HepG2 (cell line): ENCODE measurements at places on chromosomes 1 and 21. TPM values are rescaled to one million over a fixed set of nuclear protein-coding genes. Genes with fewer than 3 reads are reported as not detected.

AVPR1B gene
- total RNA-seq, result not detected in 2 replicates

ITPKB gene
- total RNA-seq, result not detected in 2 replicates

C1orf94 gene
- total RNA-seq, result not detected in 2 replicates

PTGER3 gene
- not detected in 2 replicates for total RNA-seq

ARMH1 gene
- not detected in 2 replicates for total RNA-seq

RHCE gene
- not detected in 2 replicates for total RNA-seq

RHEX gene
- 1.6 and 2.7 TPM in 2 replicates for total RNA-seq

ZNF670 gene
- 10.9 and 15.2 TPM in 2 replicates for total RNA-seq

DNA sequence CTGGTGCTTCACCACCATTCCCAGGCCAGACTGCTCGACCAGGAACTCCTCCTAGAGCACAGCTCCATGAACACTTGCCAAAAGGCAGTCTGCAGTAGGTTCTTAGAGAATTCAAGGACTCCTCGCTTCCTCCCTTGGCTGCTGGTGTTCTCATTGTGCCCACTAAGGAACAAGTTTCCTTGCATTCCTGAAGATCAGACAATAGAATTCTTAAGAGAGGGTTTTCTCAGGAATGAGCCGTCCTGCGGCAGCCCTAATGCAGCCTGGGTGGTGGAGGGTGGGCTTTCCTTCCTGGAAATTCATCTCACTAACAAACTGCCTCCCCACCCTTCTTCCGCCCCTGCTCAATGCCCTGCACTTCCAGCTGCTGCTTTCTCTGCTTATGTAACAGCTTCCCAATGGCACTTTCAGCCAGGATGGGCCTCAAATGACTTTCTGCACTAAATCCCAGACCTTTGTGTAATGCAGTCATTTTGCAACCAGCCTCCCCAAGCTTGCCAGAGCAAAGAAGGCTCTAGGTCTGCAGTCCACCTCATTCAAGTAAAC lies 287.9 kb downstream of the PLPP3 start:
- DNase-seq, result no peak
- no peaks in the 10 kb centered on the region for H3K36me3 ChIP-seq
- H3K4me1 ChIP-seq, result peaks cover 27% of the 10 kb centered on the region
- no peak overlapping the region for H3K27ac ChIP-seq

- H3K4me1 ChIP-seq, result peaks cover 23% of the 10 kb centered on the region; the same call in 1 of the 2 replicates
- H3K36me3 ChIP-seq, result no peaks in the 10 kb centered on the region
- no peak overlapping the region for H3K4me3 ChIP-seq
- peaks cover 30% of the 10 kb centered on the region; the same call in 2 of the 3 replicates for H3K27me3 ChIP-seq
Observed at GRCh38 chr1:203126151-203126865, 1.2 kb upstream of the ADORA1 start.

DNA sequence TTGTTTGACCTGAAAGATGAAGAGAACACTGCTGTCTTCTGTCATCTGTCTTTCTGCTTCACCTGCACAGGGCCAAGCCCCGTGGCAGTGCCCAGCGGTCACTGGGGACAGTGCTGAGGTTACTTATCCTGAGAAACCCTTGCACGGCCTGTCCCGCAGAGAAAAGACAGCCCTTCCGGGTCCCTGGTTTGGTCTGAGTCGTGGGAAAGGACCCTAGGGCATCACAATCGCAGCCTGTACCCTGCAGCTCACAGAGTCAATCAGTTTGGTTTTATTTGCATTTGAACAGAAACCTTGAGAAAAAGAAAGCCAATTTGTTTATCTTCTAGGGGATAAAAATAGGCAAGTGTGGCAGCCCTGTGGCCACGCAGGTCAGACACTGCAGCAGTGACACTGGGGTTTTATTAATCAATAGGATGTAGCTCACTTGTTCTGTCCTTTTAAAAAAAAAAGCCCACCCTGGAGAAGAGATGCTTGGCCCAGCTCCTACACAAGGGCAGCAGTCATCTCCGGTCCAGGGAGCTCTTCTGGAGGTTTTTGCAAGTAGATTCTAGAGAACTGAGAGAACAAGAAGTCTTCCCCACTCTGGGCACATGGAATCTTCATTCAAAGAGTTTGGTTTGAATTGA lies 120.0 kb downstream of the PEX14 start:
- no peaks in the 10 kb centered on the region; the same call in 1 of the 2 replicates for H3K36me3 ChIP-seq

GRCh38 chr1:184624051-184624450 lies 130.6 kb downstream of the EDEM3 start:
- peaks cover 1% of the 10 kb centered on the region for H3K27me3 ChIP-seq
- H3K27ac ChIP-seq, result no peak overlapping the region
- no peak for DNase-seq
- H3K4me1 ChIP-seq, result no peaks in the 10 kb centered on the region
- no peaks in the 10 kb centered on the region for H3K36me3 ChIP-seq

DNA sequence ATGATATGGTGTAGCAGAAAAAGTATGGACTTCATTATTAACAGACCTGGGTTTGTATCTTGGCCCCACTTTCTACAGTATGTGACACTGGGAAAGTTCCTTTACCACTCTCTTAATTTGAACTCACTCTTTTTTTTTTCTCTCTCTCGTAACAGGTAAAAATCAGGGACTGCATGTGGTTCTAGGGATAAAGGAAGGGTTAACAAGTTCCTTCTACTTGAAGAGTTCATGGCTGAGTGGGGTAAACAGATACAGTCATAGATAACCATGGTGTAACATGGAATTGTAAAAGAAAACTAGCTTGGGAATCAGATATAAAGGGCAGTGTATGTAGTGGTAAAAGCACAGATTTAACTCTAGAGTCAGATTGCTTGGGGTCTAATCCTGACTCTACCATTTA lies 21.2 kb downstream of the ZYG11B start:
- H3K4me1 ChIP-seq, result peaks cover 27% of the 10 kb centered on the region
- H3K27ac ChIP-seq, result no peak overlapping the region
- H3K27me3 ChIP-seq, result no peaks in the 10 kb centered on the region
- no peaks in the 10 kb centered on the region for H3K36me3 ChIP-seq

DNA sequence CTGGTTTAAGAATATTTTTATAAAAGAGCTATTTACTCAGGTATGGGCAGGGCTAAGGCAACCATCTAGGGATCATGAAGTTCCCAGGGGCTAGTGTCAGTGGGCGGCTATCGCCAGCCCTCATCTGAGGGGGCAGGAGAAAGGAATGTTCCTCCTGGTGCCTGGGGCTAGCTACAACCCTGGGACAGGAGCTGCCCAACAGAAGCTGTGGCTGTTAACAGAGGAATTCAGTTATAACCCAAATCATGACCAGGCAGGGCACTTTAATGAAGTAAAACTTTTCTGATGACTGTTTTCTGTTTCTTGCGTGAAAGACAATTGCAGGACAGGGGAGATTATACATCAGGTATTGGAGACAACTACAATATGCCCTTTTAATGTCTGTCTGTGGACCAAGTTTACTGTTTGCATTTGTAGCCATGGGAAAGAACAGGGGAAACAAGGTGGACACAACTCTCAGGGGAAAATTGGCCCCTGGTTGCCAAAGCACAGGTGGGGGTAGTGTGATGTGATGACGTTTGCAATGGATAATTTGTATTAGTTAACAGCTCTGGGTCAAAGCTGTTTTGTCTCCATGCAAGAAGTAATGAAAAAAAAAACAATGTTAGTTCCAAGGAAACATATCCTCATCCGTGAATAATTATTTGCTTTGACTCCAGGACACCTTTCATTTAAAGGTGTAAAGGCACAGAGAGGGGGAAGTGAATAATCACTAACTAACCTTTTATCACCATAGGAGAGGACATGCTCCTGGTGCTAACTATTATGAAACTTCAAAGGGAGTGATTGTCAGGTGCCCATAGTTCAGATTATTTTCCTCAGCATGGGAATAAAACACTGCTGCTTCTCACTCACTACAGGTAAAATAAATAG lies 105.2 kb downstream of the TSEN15 start:
- H3K27ac ChIP-seq, result no peak overlapping the region
- no peaks in the 10 kb centered on the region for H3K36me3 ChIP-seq
- peaks cover under 1% of the 10 kb centered on the region for H3K27me3 ChIP-seq
- no peaks in the 10 kb centered on the region for H3K4me1 ChIP-seq

DNA sequence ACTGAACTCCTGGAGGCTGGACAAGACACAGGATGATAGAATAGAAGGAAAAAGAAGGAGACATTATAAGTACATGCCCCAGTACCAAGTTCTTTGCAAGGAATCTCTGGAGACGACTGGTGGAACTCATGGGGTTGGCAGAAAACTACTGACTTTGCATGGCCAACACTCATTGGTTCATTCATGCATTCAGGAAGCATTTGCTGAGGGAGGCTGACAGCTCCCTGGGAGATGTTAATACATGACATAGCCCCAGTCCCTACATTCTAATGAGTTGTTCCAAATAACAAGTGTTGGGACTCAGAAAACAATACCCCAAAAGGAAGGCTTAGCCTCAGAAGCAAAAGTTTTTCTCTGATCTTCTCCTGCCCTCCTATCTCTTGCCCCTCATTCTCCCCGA lies 172.8 kb upstream of the IRF2BP2 start:
- H3K4me1 ChIP-seq, result peaks cover 20% of the 10 kb centered on the region
- H3K27me3 ChIP-seq, result peaks cover 21% of the 10 kb centered on the region; the same call in 2 of the 3 replicates
- H3K27ac ChIP-seq, result no peak overlapping the region
- no peak overlapping the region for H3K4me3 ChIP-seq
- H3K36me3 ChIP-seq, result no peaks in the 10 kb centered on the region
- DNase-seq, result no peak

- no peaks in the 10 kb centered on the region for H3K27me3 ChIP-seq
- peaks cover 27% of the 10 kb centered on the region; the same call in 2 of the 3 replicates for H3K36me3 ChIP-seq
- no peak overlapping the region for H3K27ac ChIP-seq
- H3K4me3 ChIP-seq, result no peak overlapping the region
- DNase-seq, result no peak
- H3K4me1 ChIP-seq, result peaks cover 11% of the 10 kb centered on the region
Observed at GRCh38 chr21:43932005-43932404, 67.0 kb downstream of the AGPAT3 start.

GRCh38 chr1:119440721-119441307 lies 25.9 kb downstream of the HSD3B2 start:
- H3K27ac ChIP-seq, result no peak overlapping the region
- H3K27me3 ChIP-seq, result no peaks in the 10 kb centered on the region
- H3K4me1 ChIP-seq, result no peaks in the 10 kb centered on the region
- DNase-seq, result no peak
- H3K36me3 ChIP-seq, result no peaks in the 10 kb centered on the region

GRCh38 chr1:207807326-207807689 lies 55.5 kb downstream of the CD46 start:
- H3K27me3 ChIP-seq, result no peaks in the 10 kb centered on the region
- peaks cover 4% of the 10 kb centered on the region for H3K4me1 ChIP-seq
- H3K27ac ChIP-seq, result no peak overlapping the region
- peaks cover 33% of the 10 kb centered on the region for H3K36me3 ChIP-seq

DNA sequence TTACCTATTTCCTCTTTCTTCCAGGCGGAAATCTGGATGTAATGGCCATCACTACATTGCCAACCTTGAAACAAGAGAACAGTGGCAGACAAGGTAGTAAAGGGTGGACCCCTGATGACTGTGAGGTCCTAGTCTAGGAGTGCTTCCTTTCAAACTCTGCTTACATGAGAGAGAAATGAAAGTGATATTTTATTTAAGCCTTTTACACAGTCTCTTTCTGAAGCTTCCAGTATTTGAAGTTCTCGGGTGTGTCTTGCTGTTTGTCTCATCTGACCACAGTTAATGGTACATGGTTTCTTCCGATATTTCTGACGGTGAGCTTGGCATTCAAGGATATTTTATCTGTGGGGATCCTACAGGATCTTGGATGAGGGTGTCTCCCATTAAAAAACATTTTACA lies 215.2 kb downstream of the SLC45A1 start:
- H3K27ac ChIP-seq, result no peak overlapping the region
- DNase-seq, result no peak
- peaks cover 11% of the 10 kb centered on the region for H3K36me3 ChIP-seq
- no peak overlapping the region for H3K4me3 ChIP-seq

DNA sequence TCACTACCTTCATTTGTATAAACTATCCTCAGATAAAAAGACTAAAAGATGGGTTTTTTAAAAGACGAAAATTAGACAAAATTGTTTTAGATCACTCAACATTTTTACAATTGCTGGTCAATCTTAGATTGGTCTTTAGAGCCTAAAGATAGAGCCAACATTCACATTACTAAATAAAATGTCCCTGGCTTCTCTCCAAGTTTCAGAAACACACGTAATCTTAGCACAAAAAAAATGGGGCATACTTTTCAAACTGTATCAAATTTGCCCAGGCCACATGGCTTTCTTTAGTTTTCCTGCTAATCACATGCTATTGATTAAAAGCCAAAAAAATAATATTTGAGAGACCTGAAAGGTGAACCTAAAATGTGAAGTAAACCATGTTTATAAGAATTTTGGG lies 288.1 kb downstream of the DPYD start:
- no peaks in the 10 kb centered on the region for H3K36me3 ChIP-seq
- H3K4me1 ChIP-seq, result peaks cover 9% of the 10 kb centered on the region; the same call in 1 of the 2 replicates
- no peak overlapping the region for H3K4me3 ChIP-seq
- H3K27me3 ChIP-seq, result no peaks in the 10 kb centered on the region
- no peak for DNase-seq
- no peak overlapping the region for H3K27ac ChIP-seq

GRCh38 chr1:232743999-232744398 lies 61.2 kb upstream of the MAP10 start:
- H3K27me3 ChIP-seq, result no peaks in the 10 kb centered on the region
- no peak for DNase-seq
- H3K36me3 ChIP-seq, result no peaks in the 10 kb centered on the region
- H3K4me1 ChIP-seq, result no peaks in the 10 kb centered on the region

DNA sequence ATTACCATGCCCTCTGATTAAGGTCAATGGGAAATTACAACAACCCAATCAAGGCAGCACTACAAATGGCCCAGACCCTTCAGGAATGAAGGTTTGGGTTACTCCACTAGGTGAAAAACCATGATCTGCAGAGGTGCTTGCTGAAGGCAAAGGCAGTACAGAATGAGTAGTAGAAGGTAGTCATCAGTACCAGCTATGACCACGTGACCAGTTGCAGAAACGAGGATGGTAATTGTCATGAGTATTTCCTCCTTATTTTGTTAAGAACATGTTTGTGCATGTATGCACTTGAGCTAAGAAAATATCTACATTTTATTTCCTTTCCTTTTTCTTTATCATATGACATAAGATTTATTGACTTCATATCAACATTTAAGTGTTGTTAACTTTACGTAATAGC lies 607.1 kb downstream of the KCNT2 start:
- no peak for DNase-seq
- H3K4me3 ChIP-seq, result no peak overlapping the region
- no peak overlapping the region for H3K27ac ChIP-seq

DNA sequence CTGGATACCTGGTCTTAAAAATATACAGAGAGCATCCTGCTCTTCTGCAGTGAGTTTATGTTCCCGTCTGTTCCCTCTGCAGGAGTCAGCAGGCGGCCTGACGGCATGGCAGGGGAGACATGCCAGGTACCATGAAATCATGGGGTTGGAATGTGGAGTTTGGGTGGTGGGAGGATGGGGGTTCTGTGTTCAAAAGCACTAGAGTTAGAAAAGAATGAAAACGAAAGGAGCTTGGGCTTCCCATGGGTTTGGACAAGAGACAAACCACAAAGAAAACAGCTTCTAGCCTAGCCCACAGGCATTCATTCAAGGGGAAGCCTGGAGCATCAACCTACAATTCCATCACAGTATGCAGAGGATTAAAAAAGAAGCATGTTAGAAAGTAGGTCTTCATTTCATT lies 59.9 kb downstream of the WARS2 start:
- no peaks in the 10 kb centered on the region for H3K4me1 ChIP-seq
- no peaks in the 10 kb centered on the region for H3K27me3 ChIP-seq
- DNase-seq, result no peak
- H3K27ac ChIP-seq, result no peak overlapping the region
- H3K36me3 ChIP-seq, result no peaks in the 10 kb centered on the region
